GM12891 (cell line): ENCODE measurements at places on chromosomes 11 and 22.

DNA sequence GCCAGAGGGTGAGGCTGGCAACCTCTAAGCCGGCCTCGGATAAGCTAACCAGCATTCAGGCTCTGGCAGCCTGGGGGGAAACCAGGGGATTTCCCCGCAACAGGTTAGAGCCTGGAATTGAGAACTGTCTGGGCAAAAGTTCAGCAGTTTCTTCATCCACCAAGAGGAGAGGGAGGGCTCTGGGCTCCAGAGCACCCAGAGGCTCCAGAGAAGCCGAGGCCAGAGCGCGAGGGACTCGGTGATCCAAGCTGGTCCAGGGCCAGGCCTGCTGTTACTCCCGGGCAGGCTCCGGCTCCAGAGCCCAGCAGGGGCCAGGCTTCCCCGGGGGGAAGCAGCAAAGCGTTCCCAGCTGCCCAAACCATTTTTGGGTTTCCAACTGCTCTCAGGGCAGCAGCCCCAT is 13.3 kb upstream of the SH3BP1 start:
- DNase-seq, result no peak

GRCh38 chr11:115238086-115238485 is 266.1 kb downstream of the CADM1 start:
- DNase-seq, result no peak

DNA sequence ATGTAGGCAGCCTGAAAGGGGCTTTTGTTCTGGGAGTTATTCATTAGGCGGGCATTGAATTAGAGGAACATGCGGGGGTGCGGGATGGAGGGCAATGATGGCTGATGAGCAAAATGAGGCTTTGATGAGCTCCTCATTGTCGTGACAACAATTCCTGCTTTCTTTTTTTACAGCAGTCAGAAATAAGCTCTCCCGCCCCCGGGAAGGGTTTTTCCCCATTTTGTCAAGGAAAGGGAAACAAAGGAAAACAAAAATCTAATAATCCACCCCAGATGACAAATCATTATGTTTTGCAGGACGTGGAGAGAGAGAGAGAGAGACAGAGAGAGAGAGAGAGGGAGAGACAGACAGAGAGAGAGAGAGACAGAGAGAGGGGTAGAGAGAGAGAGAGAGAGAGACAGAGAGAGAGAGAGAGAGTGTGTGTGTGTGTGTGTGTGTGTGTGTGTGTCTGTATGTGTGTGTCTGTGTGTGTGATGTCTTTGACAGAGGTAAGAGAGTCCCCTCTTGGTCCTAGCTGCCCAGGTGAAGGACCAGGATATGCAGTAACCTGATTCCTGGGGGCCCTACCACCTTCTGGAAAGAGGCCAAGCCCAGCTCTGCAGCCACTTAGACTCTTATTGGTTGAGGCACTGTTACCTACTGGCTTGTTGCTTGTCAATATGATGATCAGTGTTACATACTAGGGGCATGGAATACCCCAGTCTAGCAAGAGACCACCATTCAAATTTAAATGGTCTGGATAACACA is 46.7 kb upstream of the PARVA start:
- DNase-seq, result no peak

GRCh38 chr11:88631497-88631896 is 294.0 kb upstream of the CTSC start:
- DNase-seq, result no peak

DNA sequence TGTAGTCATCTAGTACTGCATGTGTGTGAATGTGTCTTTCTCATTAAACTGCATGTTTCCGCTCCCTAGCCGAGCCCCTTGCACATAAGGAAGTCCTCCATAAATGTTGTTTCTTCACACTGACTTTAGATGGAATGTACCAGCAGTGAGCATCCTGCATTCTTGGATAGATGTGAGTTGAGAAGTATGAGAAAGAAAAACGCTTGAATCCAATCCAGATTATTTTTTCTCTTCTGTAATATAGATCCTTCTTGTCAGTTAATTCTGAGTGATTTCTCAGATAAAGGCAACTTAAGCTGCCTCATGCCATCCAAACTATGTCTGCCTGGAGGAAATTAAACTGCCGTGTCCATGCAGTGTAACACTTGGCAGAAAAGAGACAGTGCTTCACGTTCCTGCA is 268.1 kb upstream of the ISX start:
- no peak for DNase-seq

GRCh38 chr11:12167061-12168000 is 56.9 kb downstream of the MICAL2 start:
- DNase-seq, result no peak

DNA sequence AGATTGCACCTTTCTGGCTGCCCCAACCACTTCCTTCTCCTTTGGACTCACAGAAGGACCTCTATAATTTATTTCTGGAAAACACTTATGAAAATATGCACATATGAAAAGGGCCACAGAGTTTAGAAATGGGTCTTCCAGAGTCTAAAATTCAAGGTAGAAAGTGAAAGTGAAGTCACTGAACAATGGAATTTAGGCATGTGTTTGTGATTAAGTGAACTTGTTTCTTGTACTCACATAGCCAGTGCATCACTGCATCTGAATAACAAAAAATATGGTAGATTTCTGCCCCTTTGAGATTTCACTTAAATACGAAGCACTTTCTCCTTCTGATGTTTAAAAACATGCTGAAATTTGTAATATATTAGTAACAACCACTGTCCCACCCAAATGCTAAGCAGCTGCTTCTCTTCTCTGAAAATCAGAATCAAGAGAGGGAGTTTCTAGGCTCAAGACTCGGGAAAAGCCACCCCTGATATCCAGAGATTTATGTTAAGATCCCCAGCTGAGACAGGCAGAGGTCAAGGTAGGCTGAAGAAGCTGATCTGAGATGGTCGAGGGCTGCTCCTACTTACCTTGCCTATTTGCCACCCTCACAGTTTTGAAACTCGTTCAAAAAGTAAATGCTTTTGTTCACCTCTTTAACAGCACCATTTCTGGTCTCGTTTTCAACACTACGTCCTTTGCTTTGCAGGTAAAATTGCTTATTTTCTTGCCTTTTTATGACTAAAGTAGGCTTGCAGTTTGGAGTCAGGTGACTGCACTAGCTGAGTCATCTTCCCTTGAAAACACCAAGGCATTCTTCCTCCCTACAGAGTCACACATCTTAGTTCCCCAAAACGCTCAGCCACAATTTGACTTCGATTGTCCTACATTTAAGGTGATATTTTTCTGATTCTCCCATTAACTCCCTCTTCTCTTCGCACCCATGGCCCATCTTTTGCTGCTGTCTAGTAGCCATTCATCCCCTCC is at the start of gene XKR3:
Gene XKR3 (minus strand): TSS at position 696 of the 972 bp plus-strand sequence. CDS start 17,338 bp downstream, outside the sequence.
- no peak for DNase-seq

GRCh38 chr11:106624377-106624776 is 393.9 kb downstream of the GUCY1A2 start:
- DNase-seq, result no peak

DNA sequence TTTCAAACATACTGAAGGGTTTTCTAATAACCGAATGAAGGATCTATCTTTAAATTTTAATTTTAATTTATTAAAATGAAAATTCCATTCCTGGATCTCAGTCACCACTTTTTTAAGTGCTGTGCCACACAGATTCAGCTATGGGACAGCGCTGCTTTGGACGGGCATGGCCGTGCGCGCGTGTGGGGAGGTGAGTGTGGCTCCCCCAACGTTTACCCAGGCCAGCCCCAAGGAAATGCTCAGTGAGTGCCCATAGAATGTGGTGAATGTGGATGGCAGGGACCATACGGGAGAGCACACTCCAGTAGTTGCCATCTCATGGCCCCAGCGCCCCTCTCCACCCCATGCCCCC is 88.0 kb upstream of the KCNQ1OT1 start:
- DNase-seq, result no peak

DNA sequence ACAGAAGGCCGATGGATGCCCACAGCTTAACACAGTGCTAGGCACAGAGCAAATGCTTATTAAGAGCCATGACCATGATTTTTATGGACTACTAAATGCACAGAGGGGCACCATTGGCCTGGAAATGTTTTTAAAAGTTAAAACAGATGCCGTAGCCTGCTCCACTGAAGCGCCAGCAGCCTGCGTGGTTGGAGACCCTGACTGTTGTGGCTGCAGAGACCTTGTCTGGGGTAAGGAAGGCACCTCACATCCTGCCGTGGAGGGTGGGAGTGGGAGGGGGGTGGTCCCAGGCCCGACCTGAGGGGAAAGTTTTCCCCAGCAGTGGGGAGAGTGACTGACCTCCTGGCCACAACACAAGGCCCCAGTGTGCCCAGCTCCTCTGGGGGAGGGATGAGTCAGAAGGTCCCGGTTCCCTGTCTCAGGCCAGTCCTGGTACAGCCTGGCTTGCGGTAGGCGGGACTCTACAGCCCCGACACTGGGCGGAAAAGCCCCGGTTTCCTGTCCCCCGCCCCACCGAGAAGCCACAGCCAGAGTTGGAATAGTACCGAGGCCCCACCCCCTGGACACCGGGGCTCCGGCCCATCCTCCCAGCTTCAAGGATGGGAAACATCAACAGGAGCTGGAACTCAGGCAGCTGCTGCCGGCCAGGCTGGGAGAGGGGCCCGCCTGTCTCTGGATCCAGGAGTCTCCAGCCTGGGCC is 7.0 kb downstream of the CHST1 start:
- DNase-seq, result no peak

DNA sequence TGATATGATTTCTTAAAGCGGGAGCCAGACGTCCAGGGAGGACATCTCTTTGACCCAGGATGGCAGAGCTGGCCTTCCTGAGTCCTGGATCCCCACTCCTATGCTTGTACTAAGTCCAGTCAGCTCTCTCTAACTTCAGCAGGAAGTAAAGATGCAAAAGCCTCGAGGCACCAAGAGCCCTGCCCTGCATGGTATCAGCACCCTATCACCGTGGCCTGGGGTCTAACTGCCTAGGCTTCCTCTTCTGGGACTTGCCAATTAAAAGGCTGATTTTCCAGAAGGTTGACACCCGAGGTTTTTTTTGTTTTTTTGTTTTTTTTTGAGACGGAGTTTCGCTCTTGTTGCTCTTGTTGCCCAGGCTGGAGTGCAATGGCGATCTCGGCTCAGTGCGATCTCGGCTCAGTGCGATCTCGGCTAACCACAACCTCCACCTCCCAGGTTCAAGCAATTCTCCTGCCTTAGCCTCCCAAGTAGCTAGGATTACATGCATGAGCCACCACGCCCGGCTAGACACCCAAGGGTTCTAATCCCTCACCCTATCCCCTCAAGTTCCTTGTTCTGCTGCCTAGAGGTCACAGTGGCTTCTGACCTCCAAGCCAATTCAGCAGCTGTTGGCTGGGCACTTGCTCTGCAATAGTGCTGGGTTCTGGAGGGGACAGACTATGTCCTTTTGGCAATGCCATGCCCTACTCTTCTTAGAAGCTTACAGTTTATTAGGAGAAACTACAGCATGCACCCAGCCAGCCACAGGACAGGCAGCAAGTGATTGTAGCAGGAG is 50.6 kb upstream of the FTH1 start:
- DNase-seq, result no peak

- DNase-seq, result no peak
These were observed 3.8 kb upstream of the CYP2D6 start for GRCh38 chr22:42134100-42135020.

DNA sequence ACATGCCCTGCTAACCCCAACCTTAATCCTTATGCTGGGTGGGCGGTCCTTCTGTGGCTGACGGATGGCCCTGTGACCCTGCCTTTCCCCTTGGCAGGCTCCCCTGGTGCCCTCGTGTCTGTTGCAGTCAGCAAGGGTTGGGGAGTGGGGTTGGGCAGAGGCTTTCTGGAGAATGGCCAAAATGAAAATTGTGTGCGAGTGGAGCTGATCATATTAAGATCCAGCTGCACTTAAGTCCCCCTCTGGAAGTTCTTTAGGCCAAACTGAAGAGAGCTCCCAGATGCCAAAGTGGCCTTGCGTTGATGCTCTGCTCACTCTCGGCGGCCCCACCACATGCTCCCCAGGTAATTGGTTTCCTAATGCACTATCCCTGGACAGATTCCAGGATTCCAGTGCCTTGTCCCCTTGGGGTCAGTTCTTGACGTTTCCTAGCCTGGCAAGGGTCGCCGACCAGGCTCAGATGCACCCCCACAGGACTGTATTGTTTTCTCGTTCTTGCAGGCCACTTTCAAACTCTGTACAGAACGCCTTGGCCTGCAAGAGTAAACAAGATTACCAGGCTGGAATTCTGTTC is 16.4 kb upstream of the C11orf96 start:
- no peak for DNase-seq

GRCh38 chr11:72662036-72662435 is 12.2 kb downstream of the PDE2A start:
- no peak for DNase-seq

GRCh38 chr22:17920992-17921650 is 103.2 kb downstream of the MICAL3 start:
- no peak for DNase-seq

GRCh38 chr22:24506802-24507438 is 11.8 kb downstream of the UPB1 start:
- no peak for DNase-seq

- DNase-seq, result no peak
These were observed 13.2 kb downstream of the SLC25A18 start for GRCh38 chr22:17576470-17576869.
